ENCODE measurements at places on chromosomes 16 and 17.

- peak; percentile 23 for DNase-seq
Measured at GRCh38 chr16:50859628-50860360, 117.9 kb downstream of the CYLD start.

DNA sequence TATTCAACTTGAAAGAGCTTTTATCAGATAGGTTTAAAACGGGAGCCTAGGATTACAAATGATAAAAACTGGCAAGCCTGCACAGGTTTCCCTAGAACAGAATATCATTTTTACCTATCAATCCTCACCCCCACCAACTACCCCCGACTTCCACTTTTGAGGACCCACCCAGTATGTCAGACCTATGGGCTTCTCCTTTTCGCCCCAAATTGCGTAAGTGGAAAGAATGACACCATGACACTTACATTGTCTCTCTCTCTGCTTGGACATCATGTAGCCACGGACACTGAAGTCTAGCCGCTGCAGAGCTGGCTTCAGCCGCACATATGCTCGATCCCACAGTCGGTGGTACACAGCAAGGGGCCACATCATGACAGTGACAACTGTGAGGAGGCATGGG is 7.4 kb upstream of the PSMC3IP start:
- no peak for DNase-seq

- DNase-seq, result no peak
Measured at GRCh38 chr16:69131167-69131838, 1.1 kb downstream of the CHTF8 start.

DNA sequence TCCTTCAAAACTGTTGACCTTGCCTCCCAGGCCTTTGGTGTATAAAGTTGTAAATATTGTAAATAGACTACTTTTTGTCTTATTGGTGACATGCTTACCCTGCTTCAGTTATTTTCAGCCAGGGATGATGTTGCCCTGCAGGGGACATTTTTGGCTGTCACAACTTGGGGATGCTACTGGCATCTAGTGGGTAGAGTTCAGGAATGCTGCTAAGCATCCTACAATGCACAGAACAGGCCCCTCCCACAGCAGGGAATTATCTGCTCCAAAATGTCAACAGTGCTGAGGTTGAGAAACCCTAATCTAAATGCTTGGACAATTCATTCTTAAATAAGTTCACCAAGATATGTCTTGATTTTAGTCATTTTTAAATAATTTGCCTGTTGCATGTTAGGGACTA is 459.8 kb downstream of the PMP22 start:
- DNase-seq, result no peak

- DNase-seq, result no peak
Measured at GRCh38 chr17:70084476-70084875, 9.5 kb downstream of the KCNJ16 start.

DNA sequence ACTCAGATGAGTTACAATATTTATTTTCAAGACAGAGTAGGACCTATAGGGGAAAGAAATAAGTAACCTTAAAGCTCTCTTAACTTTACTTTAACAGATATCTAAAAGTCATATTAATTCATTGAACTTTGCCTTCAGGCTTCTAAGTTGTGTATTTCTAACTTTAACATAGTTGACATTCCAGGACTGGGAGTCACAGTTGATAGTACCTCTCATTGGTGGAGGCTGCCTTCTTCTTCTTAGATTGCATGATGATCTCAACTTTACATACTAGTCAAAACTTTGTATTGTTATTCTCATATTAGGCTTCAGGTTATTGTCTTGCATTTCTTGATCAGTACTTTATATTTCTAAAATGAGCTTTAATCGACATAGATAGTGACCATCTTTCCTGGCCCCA is 350.1 kb upstream of the KIF2B start:
- DNase-seq, result no peak

GRCh38 chr17:8413328-8413727 is 15.7 kb upstream of the RNF222 start:
- DNase-seq, result no peak

GRCh38 chr16:970386-970765 is 408 bp downstream of the LMF1 start:
- no peak for DNase-seq

DNA sequence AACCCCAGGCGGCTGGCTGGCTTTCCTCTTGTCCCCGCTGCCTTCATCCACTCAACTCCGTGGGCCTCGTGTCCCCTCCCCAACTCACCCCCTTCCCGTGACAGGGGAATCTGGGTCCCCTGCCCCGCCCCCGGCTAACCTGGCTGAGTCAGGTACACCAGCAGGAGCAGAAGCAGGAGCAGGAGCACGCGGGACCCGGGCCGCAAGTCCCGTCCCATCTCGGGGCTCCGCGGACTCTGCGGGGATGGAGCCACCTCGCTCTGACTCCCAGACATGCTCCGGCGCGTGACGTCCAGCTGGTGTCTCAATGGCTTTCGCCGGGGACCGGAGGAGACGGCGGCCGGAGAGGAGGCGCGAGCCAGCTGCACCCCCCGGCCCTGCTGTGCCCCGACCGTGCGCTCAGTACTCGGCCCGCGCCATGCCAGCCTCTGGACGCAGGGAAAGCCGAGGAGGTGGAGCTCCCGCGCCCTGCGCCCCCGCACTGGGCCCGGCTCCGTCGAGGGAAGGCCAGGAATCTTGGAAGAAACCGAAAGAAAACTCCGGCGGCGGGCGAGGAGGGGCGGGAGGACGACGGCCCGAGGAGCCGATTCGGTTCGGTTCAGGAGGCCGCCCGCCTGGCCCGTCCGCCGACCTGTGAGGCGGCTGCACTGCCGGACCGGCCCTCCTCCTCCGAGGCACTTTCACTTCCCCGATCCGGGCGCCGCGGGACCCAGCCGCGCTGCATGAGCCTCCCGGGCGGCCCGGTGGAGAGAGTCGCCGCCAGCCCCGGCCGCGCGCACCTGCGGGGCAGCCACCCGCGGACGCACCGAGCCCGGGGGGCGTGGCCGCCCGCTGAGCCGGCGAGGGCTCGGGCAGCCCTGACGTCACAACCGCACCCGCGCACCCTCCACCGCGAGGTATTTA is at the start of the genes CXCL16 and ZMYND15:
Gene CXCL16 (minus strand): TSS at position 807 of the 903 bp plus-strand sequence. CDS start 589 bp downstream, at position 218.
Gene ZMYND15 (plus strand): TSS at position 712 of the 903 bp plus-strand sequence. CDS start 716 bp downstream, outside the sequence.
- DNase-seq, result peak; percentile 39

- no peak for DNase-seq
Measured at GRCh38 chr16:86371083-86371803, 139.1 kb upstream of the FOXF1 start.

Data from SW480 (cell line).